Activated naive CD4-positive, alpha-beta T cell treated with anti-CD3 and anti-CD28 coated beads for 36 hours (primary cell): ENCODE measurements at places on chromosomes 7 and 10. TPM values are rescaled to one million over a fixed set of nuclear protein-coding genes. Genes with fewer than 3 reads are reported as not detected.

The AZGP1 gene
- not detected for total RNA-seq

- no peak for DNase-seq
These were observed 77.5 kb upstream of the CDK6 start for GRCh38 chr7:92913849-92914248.

GRCh38 chr7:156522801-156523200 lies 117.8 kb upstream of the RNF32 start:
- no peak for DNase-seq

DNA sequence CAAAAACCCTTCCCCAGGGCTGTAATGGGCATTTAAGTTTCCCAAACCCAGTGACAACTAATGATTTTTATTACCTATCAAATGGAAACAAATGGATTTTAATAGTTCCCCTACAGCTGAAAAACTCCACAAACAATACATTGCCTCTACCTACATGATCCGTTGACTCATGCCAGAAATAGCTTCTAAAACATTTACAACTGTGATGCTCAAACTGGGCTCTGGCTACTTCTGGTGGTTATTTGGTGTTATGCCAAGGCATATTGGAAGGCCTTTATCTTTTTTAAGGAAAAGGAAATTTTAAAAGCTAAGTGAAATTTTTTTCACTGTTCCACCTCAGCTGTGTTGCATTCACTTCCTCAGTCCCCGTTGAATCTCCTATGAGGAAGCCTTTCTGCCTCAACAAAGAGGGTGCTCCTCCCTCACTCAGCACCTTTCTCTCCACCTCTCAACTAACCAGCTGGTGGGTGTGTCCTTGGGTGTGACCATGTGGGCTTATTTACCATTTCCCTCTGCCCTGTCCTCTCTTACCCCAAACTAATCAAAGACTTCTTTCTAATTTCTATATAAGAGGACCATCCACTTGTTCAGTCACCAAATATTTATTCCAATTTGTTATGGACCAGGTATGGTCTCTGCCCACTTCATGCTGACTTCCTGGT lies 82.9 kb downstream of the PRTFDC1 start:
- DNase-seq = no peak

The NUTM2B gene
- 0.49 TPM for total RNA-seq

DNA sequence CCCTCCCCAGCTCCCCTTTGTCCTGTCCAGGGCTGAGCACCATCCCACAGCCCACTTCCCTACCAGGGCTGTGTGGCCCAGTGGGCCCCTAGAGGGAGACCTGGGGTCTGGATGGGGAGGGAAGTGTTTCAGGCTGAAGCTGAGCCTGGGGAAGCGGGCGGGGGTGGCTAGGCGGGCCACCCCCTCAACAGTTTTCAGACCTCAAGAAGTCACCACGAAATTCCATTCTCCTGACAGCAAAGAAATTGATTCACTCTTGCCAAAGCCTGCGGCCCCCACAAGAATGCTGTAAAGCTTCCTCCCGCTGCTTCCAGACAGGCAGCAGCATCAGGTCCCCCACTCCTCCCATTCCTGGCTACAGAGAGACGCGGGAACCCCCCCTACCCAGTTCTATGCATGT lies 2.5 kb upstream of the LFNG start:
- DNase-seq = no peak

DNA sequence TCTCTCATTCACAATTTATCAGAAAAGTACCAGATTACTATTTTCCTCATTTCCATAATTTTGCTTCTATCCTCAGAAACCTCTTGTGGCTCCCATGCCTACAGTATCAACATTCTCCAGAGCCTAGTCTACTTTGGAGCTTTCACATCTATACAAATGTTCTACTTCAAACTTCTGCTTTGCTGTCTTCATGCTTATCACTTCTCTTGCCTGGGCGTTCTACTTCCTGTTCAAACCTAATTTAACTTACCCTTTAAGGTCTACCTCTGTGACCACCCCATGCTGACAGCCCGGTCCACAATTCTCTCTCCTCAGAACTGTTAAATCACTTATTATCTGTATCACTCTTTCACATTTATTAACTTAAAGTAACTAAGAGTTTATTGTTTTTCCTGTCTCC lies 6.1 kb upstream of the PTPN12 start:
- no peak for DNase-seq

GRCh38 chr10:15339892-15340291 lies 31.2 kb downstream of the FAM171A1 start:
- DNase-seq = no peak

DNA sequence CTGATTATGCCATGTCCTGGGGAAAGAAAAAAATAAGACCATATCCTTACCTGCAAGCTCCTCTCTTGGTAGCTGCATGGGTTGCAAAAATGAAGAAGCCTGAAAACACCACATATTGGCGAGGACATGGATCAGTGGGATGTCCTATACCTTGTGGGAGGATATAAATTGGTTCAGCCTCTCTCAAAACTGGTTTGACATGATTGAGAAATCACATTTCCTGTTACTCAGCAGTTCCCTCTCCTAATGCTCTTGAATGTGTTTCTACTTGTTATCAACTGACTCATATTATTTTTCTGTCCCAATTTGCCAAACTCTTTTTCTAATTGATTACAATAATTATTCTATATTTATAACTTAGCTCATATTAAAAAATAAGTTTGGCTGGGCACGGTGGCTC lies 380.2 kb downstream of the EXOC4 start:
- DNase-seq = no peak

GRCh38 chr10:52961323-52961722 lies 188.7 kb upstream of the MBL2 start:
- DNase-seq = no peak

The IL15RA gene
- 16.3 TPM for total RNA-seq
